ENCODE measurements at places on chromosomes 12 and 14.

GRCh38 chr12:47067176-47067575 lies 12.2 kb upstream of the PCED1B start:
- no peak for DNase-seq

DNA sequence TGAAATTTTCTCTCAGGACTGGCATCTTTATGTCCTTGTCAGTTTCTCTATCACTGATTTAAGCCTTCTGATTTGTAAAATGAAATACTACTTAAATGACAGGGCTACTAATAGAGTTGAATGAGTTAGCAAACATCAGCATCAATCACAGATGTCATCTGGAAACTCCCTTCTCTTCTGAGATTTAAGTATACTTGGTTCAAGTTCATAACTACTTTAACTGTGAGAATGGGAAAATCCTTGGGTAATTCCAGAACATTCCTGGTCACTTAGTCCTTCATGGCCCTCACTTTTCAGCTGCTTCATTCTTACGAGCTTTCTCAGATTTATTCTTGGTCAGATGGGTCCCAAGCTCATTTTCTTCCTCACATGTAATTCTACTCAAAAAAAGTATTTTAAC lies 1655.3 kb upstream of the FLRT2 start:
- DNase-seq: no peak

DNA sequence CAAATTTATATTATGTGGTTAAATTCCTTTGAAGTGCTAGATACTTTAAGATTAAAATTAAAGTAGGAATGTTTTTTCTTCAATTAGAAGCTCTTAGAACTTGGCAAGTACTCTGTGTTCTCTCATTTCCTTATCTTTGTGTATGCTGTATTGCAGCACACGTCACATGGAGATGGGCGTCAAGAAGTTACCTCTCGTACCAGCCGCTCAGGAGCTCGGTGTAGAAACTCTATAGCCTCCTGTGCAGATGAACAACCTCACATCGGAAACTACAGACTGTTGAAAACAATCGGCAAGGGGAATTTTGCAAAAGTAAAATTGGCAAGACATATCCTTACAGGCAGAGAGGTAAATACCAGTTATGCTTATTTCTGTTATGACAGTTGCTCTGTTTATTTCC lies 19.7 kb downstream of the MARK3 start:
- DNase-seq: no peak

- DNase-seq: no peak
Measured at GRCh38 chr12:96578526-96579125, 89.2 kb downstream of the CFAP54 start.

DNA sequence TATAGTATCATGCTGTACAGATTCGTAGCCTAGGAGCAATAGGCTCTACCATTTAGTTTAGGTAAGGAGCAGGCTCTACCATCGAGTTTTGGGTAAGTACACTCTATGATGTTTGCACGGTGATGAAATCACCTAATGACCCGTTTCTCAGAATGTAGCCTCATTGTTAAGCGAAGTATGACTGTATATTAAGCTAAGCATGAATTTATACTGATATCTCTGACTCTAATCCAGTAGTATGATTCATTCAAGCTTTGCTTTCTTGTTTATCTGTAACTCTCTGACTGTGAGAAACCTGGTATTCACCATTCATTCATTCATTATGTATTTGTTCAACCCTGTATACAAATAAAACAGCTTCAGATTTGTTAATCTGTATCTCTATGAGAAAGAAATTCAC lies 283.9 kb upstream of the PRICKLE1 start:
- no peak for DNase-seq

- DNase-seq: no peak
Measured at GRCh38 chr12:74111688-74112360, 425.8 kb upstream of the ATXN7L3B start.

- no peak for DNase-seq
Measured at GRCh38 chr12:88553941-88554658, 26.2 kb downstream of the KITLG start.

DNA sequence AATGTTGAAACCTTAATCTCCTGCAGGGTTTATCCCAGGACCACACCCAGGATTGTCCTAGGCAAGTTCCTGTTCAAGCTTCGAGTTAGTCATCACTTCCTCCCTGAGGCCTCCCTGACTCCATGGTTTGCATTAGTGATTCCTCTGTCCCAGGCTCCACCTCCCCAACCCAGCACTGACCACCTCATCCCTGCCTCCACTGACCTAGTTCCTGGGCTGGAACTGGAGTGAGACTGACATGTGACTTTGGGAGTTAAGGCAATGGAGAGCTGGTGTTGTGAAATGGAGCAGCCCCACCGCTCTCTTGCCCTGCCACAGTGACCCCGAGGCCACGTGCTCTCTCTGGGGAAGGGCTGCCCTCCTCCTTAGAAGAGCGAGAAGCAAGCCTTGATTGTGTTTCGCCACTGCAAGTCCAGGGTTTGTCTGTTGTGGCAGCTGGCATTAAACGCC lies 15.8 kb upstream of the DTX1 start:
- no peak for DNase-seq

GRCh38 chr12:108879615-108880254 lies at the start of gene DAO:
Gene DAO, plus strand, starts transcription at chr12:108880092. Its CDS starts 4,915 bp downstream, at chr12:108885007.
- peak; percentile 42 for DNase-seq

DNA sequence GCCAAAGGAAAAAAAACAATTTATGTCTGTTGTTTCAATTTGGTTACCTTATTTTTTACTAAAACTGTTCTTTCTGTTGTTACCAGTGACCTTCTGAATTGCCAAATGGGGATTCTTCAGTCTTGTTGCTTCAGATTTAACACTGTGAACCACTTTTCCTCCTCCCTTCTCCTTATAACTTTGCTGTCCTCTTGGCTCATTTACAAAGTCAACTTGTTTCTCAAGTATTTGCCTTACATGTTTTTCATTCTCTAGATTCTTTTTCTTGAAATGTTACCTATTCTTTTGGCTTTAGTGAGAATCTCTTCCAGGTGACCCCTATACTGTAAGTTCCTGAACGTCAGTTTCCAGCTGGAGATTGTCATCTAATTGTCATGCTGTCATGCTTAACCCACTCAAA lies 19.4 kb downstream of the FUT8 start:
- DNase-seq: no peak

- no peak for DNase-seq
Measured at GRCh38 chr14:89750281-89750755, 204.2 kb downstream of the EFCAB11 start.

DNA sequence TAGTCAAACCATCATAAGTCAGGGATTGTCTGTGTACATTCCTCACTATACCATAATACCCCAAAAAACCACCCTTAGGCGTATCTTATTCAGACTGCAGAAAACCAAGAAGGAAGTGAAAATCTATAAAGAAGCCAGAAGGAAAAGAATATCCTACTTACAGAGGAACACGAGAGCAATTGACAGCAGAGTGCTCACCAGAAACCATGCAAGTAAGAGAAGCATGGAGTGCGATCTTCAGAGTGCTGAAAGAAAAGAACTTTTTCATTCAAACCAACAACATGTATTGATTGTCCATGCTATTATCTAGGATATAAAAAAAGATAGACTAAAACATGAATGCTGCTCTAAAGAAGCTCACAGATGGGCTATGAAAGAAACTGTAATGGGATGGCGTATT lies 50.8 kb downstream of the STXBP6 start:
- no peak for DNase-seq

DNA sequence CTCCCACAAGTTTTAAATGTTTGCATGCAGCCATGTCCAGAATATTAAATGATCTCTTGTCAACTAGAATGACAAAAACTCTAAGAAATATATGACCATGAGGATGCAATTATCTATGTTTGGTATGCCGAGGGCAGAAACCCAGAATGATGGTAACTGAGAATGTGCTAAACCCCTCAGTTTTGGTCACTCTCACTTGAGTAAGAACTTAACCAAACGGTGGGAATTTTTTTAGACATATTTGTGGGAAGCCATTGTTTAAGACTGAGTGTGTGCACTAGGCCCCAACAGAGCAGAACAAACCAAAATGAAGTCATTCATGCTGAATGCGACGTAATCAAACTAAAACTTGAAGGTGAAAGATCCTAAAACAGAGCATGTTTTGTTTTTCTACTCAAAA lies 1927.9 kb upstream of the SEL1L start:
- DNase-seq: no peak

GRCh38 chr12:51890133-51890464 lies 2.2 kb downstream of the ANKRD33 start:
- no peak for DNase-seq

DNA sequence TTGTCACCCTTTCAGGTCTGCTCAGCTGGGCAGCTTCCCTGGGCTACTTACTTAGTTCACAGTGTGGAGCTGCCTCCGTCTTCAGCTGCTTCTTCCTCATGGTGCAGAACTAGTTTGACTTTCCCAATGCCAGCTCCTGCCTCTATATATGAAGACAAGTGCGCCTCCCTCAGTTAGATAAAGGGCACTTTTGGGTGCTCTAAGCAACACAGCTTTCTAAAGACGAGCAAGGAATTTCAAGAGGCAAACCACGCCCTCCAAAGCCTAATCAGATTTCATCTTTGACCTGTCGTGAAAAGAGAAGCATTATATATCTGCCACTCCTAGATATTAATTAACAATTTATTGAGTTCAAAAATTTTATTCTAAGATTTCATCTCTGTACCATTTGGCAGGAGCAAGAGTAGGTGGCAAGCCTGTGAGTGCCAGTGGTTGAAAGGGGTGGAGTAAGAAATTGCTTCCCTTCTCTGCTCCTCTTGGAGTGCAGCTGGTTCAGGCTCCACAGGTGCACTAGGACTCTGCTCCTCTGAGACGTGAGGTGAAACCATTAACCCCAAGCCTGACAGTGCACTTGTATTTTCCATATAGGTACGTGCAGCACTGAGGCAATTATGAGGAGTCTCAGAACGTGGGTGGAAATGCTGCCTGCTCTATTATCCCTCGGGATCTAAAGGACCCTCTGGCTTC lies 2.1 kb upstream of the SLC11A2 start:
- no peak for DNase-seq

GRCh38 chr12:79366374-79366773 lies 324.4 kb downstream of the PAWR start:
- no peak for DNase-seq

GRCh38 chr12:54991161-54991990 lies 6.8 kb upstream of the TESPA1 start:
- no peak for DNase-seq

DNA sequence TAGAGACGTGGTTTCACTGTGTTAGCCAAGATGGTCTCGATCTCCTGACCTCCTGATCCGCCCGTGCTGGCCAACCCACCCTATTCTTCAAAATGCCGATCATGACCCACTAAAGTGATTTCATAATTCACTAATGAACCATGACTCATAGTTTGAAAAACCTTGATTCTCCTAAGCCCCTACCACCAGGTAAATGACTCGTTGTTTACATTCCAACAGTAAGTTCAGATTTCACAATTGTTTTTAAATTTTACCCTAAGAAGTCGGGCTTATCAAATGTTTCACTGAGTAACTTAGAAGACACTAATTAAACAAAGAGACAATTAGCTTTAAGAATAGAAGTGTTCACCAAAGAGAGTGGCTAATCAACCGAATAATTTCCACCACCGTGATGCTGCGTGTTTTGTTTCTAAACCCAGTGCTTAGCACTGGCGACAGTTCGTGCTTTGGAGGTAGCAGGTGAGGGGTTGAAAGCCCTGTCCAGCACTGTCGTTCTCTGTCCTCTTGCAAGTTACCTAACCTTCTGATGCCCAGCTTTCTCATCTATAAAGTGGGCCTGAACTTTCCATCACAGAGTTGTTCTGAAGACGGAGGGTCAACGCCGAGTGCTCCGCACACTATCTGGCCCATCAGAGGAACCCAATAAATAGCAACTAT lies 136.5 kb downstream of the NTF3 start:
- DNase-seq: no peak

DNA sequence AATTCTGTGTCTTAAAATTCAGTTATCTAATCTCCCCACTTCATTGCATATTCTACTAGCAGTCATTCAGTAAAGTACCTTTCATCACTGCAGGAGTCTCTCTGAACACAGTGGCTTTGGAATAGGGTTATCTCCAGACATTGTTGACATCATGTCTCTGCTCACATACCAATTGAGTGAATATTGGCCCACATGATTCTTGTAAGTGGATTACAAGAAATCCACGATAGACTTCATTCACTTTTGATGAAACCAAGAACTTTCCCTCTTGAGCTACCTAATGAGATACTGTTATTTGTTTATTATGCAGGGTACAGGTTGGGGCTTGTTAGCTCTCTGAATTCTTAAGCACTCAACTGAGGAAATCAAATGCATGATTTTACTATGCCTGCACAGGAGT lies 284.9 kb downstream of the RAD51B start:
- DNase-seq: no peak
